ENCODE measurements at places on chromosomes 13 and 19. TPM values are rescaled to one million over a fixed set of nuclear protein-coding genes. Genes with fewer than 3 reads are reported as not detected.
A peak's percentile ranks its signal among the peaks of the same experiment; 100 is the strongest.

GRCh38 chr19:55005684-55006488, 32.2 kb downstream of the GP6 start:
- DNase-seq, result no peak

- DNase-seq, result no peak
Measured at GRCh38 chr13:20685092-20685491, 18.4 kb upstream of the IL17D start.

DNA sequence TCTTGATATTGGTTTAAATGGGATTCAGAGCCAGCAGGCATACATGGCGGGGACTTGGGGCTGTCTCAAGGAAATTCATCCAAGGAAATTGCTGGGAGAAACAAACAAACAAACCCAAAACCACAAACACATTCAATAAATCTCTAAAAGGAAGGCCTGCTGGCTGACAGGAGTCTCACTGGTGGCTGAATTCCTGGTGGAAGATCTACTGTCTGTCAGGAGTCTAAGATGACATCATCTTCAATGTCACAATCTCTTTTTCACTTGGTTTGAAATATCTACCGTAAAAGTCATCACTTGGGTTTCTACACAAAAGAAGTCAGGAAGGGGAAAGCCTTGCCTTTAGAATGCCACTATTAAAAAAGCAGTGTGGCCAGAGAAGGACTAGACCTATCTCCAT, 87.9 kb downstream of the KLF5 start:
- DNase-seq, result no peak

DNA sequence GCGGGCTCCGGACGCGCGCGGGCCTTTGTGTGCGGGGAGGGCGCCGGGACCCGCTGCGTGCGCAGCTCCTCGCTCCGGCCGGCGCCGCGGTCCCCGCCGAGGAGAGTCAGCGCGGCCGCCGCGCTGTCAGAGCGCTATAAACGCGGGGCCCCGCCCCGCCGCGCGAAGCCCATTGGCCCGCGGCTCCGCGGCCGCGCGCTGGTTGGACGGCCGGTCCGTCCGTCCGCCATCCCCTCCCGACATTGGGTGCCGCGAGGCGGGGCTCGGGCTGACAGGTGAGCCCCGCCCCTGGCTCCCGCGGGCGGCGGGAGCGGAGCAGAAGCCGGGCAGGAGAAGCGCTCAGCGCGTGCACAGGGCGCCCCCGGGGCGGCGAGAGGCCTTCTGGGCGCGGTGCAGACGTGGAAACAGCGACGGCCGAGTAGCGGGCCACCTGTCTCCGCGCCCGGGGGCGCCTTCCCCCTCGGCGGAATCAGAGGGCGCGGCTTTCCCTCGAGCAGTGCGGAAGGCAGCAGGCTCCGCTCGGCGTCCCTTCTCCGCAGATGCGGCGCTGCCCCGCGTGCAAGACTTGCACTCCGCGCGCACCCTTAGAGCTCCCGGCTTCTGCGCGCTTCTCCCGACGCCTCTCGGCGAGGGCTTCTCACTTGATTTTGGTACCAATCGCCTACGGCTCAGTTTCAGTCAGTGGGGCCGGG, at the start of gene EFNB2:
Gene EFNB2, minus strand, starts transcription at position 111 of the 692 bp plus-strand sequence. CDS start 698 bp downstream, outside the sequence.
- DNase-seq, result peak; percentile 88

DNA sequence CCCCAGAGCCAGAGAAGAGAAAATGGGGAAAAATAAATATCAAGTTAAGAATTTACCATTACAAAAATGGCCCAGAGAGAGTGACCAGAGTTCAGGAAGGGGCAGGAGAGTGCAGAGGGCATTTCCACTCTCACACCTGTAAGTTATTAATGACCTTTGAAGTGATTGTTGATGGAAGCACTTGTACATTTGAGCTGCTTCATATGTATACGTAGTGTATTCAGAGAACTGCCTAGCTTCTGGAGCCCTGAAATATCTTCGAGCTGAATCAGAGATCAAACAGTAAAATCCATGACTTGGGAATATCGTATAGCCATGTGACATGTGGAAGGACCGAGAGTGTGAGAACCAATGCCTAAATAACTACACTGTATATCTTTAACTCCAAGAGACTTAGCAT, 49.2 kb upstream of the PCCA start:
- DNase-seq, result no peak

DNA sequence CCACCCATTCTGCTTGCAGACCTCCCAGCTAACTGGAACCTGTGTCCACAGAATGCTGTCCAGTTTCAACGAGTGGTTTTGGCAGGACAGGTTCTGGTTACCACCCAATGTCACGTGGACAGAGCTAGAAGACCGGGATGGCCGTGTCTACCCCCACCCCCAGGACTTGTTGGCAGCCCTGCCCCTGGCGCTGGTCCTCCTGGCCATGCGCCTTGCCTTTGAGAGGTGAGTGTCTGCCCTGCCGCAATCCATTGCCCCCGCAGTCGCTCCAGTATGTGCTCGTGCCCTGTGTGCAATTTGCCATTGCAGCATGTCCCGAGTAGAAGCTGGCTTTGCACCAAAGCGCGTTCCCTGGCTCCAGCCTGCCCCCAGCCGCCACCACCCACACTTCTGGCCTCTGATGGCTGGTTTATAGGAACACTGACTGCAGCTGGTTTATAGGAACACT, 41.9 kb downstream of the CERS4 start:
- no peak for DNase-seq

GRCh38 chr13:94280349-94280748, 199.1 kb downstream of the DCT start:
- no peak for DNase-seq

DNA sequence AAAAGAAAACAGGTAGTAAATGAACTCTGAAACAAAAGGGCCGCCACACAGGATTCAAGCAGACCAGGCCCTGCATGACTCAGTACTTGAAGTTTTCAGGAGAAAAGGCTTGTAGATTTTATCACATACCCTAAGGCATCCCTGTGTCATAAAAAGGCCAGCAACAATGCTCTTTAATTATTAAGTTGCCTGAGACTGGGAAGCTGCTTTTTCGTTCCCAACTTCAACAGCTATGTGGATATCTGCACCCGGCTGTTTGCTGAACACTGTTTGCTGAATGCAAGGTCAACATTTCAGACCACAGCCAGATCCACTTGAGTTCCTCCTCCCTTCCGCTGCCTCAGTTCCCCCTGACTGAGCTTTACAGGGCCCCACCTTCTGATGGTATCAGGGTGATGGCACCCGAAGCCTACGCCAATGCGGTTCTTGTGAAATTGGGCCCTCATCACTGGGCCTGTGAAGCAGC, 6.1 kb upstream of the ECH1 start:
- DNase-seq, result no peak

DNA sequence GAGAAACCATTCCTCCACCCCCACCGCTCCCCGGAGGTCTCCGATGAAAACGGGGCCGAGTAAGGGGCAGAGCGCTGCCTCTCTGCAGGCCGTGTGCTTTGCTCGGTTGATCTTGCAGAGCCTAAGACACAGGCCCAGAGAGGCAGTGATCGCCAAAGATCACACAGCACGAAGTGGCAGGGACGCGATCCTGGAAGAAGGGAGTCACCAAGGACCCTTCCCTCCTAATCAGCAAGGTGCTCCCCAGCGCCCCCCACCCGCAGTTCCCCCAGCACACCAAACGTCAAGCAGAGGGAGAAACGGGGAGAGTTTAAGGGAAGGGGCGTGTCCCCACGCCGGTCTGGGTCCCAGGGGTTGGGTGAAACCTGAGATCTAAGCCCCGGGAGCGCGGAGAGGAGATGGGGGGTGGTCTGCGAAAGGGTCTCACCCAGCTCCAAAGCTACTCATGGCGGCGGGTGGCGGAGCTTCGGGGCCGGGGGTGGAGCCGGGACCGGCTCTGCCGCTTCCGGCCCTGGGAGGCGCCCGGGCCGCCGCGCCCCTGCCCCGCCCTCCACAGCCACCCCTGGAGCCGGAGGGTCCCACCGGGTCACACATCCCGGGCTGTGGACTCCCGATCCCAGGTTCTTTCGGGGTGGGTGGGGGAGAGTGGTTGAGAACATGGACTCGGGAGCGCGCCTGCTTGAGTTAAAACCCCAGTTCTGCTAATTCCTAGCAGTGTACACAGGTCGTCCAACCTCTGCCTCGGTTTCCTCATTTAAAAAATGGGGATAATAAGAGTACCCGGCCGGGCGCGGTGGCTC, at the start of gene EML2:
Gene EML2, minus strand, starts transcription at position 468 of the 800 bp plus-strand sequence. Its CDS starts 21 bp downstream, at position 447.
- DNase-seq, result no peak

DNA sequence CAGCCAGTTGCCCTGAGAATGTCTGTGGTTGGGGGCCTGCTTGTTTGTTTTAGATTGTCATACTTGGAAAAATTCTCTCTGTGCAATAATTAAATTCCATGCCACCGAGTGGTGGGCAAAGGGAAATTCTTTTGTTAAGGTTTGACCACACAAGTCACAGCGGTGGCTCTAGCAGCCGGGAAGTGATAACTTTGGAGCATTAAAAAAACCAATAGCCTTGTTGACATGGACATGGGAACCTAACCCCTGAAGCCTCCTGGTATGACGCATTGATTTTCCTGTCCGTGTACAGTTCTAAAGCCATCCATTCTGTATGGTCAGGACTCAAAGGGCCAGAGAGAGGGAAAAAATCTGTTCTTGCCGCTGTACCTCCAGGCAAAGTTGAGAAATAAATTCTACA, 384.9 kb upstream of the ZNF507 start:
- DNase-seq, result no peak

- DNase-seq, result no peak
Measured at GRCh38 chr13:51435002-51435578, 17.7 kb downstream of the INTS6 start.

DNA sequence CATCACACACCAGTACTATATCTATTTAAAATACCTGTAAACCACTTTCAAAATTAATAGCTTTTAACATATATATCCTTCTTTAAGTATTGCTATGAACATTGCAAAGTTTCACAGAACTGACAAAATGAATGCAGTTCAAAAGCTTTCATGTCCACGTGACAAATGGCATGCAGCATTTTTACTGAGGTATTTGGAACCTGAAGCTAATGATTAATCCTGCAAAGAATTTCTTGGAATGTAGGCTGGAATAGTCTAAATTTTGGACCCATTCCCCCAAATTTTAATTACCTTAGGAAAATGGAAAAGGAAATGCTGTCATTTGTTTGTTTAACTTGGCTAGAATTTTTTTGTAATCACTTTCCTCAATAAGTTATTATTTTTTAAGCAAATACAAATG, 423.8 kb upstream of the GPC6 start:
- no peak for DNase-seq

GRCh38 chr13:110922506-110922905, 7.6 kb upstream of the ANKRD10 start:
- DNase-seq, result no peak

DNA sequence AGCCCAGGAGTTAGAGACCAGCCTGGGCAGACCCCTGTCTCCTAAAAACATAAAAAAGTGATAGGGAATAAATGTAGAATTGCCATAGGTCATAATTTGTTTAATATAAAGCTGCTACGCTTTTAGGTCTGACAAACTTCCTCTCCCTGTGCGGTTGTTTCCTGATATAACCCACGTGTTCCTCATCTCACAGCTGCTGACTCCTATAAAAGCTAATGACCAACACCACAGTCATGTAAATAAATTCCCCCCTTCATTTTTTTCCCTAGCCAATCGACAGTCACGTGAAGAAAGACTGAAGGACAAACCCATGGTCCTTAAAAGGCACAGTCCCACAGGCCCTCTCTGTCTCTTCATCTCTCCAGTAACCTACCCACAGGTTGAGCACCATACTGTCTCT, 27.5 kb downstream of the ZNF266 start:
- DNase-seq, result no peak

- peak; percentile 87 for DNase-seq
Measured at GRCh38 chr19:50427997-50428425, 4.7 kb upstream of the MYBPC2 start.

- DNase-seq, result no peak
Measured at GRCh38 chr13:98658131-98658530, 81.2 kb upstream of the STK24 start.

- DNase-seq, result peak; percentile 96
Measured at GRCh38 chr19:850221-850978, 1.7 kb upstream of the ELANE start.

DNA sequence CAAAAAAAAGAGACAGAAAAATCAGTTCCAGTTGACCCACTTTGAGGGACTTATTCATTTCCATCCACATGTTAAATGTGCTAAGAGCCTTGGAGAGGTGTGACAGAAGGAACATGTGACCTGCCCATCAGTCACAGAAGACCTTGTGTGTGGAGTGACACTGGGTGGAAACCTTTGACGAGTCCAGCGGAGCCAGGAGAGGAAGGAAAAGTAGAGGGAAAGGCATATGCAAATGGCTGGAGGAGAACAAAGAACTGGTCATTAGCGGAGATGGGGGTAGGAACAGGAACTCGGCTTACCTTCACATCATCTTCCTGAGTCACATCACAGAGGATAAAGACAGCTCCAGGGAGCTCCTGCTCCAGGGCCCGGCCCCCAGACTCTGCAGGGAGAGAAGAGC, 2.3 kb downstream of the HSD17B14 start:
- no peak for DNase-seq

DNA sequence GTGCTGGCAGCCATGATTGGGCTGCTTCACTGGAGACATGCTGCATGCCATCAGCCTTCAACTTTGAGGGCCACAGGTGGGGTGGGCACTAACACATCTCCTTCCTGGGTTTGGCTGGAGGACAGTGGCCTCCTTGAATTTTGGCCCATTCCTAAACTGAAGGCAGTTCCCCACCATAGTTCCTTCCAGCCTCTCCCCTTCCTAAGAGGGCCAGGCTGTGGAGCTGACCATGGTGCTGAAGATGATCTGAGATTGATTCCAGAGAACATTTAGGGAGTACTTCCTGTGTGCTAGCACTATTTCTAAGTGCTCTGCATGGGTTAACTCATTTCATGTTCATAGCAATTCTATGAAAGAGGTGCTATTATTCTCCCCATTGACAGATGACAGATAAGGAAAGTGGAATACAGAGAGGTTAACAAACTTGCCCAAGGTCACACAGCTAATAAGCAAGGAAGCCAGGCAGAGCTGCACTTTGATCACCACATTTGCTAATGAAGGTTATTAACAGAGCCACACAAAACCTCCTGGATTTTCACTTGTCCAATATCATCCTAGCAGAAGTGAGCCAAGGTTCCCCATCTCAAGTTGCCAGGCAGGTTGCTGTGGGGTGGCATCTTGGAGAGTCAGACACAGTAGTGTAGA, 175.3 kb downstream of the ZIC5 start:
- no peak for DNase-seq

DNA sequence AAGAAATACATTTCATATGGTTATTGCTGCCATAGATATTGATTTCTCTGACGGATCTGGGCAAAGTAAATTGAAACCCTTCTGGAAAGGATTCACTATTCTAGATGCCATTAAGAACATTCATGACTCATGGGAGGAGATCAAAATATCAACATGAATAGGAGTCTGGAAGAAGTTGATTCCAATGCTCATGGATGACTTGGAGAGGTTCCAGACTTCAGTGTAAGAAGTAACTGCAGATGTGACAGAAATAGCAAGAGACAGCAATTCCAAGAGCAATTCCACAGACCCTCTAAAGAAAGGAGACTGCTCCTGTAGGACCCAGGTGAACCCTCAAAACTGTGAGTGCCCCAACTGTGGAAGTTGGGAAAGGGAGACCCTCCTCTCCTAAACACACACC, 30.9 kb upstream of the KCTD12 start:
- no peak for DNase-seq

- peak; percentile 30 for DNase-seq
Measured at GRCh38 chr19:9709305-9709704, 34.4 kb upstream of the ZNF562 start.

Gene LSR
- total RNA-seq, result 38.8 TPM

Gene LILRA6
- total RNA-seq, result 6.3 TPM

Gene SLC15A1
- total RNA-seq, result not detected

Gene C13orf42
- total RNA-seq, result not detected

Gene LRG1
- total RNA-seq, result 1.1 TPM

Gene ZNF135
- 3.2 TPM for total RNA-seq

Gene ZNF714
- 28.3 TPM for total RNA-seq

Gene NCR1
- not detected for total RNA-seq

Gene TMEM38A
- total RNA-seq, result 10.4 TPM

Gene KLK1
- 1.5 TPM for total RNA-seq

Gene SIX5
- 29.9 TPM for total RNA-seq

Gene LINGO3
- not detected for total RNA-seq

Data from adrenal gland (tissue), 19 donors.